ENCODE measurements at places on chromosomes 12 and 14. TPM values are rescaled to one million over a fixed set of nuclear protein-coding genes. Genes with fewer than 3 reads are reported as not detected.

DNA sequence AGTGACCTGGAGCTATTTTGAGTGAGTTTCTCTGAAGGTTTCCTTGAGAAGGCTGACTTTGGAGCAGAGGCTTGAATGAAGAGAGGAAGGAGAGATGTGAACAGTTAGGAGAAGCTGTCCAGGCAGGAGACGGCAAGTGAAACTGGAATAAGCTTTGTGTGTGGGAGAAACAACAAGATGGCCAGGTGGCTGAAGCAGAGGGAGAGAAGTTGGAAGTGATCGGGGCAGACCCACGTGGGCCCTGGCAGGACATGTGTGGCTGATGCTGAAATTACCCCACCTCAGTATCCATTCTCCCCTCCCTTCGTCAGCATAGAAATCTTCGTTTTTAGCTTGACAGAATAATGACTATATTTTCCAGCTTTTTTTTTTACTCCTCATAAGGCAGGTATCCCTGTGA lies 809.2 kb upstream of the TMEM132C start:
- no peak for ATAC-seq

DNA sequence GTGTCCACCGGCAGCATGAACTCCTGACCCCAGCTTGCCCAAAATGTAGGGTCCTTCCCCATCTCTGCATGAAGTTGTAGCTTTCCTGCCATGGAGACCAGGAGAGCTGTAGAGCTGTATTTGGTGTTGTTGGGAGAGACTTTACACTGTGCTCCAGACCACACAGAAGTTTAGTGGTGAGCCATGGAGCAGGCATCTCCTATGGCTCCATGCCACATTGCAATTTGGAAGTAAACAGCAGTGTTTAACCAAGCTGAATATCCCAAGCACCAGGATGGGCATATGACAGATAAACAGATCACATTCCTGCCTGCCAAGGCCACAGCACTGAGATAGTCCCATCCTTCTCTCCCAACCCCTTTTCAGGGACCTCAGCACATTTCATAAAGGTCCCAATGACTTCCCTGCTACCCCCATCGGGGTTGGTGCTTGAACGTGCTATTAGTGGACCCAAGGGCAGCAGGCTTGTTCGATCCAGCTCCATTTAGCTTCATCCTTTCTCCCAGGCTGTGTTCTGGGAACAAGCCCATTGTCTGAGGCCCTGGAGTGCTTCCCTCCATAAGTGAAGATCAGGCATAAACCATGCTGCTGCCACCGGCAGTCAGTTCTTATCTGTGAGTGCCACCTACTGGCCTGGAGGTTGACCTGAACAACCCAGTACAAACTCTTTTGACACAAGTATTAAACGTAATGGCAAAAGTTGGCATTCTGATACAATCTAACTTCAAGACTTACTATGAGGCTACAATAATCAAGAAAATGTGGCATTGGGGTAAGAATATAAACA lies 172.3 kb upstream of the ATXN7L3B start:
- no peak for ATAC-seq

- ATAC-seq: no peak
Observed at GRCh38 chr12:25796523-25797000, 161.9 kb upstream of the RASSF8 start.

- ATAC-seq: no peak
Observed at GRCh38 chr14:90999299-90999698, 61.1 kb downstream of the RPS6KA5 start.

GRCh38 chr14:69460093-69460701 lies 24.3 kb upstream of the PLEKHD1 start:
- peak; percentile 88 for ATAC-seq

DNA sequence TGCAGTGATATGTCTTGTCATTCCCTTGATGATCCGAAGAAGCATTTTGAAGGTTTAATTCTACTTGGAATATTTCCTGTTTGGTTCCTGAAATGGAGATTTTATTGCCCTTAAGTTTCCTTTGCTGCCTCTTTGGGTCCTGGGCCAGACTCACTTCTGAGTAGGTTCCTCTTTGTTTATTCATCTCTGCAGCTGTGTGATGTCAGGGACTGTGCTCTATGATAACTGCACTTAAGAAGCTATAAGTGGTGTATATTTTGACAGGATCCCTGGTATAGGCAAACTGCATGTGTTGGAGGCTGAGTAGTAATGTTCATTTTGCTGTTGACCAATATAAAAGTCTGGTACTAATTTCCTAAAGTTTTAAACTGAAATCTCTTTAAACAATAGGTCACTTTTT lies at the start of gene KLRC4:
Gene KLRC4, minus strand, starts transcription at position 366 of the 400 bp plus-strand sequence. Its CDS starts 182 bp downstream, at position 184.
- ATAC-seq: no peak

RTL1 gene
- total RNA-seq: not detected

GRCh38 chr12:118325081-118325480 lies 47.6 kb downstream of the TAOK3 start:
- ATAC-seq: no peak

- ATAC-seq: no peak
Observed at GRCh38 chr12:131331148-131331750, 377.5 kb downstream of the ADGRD1 start.

VSIG10 gene
- total RNA-seq: 5.9 TPM

DNA sequence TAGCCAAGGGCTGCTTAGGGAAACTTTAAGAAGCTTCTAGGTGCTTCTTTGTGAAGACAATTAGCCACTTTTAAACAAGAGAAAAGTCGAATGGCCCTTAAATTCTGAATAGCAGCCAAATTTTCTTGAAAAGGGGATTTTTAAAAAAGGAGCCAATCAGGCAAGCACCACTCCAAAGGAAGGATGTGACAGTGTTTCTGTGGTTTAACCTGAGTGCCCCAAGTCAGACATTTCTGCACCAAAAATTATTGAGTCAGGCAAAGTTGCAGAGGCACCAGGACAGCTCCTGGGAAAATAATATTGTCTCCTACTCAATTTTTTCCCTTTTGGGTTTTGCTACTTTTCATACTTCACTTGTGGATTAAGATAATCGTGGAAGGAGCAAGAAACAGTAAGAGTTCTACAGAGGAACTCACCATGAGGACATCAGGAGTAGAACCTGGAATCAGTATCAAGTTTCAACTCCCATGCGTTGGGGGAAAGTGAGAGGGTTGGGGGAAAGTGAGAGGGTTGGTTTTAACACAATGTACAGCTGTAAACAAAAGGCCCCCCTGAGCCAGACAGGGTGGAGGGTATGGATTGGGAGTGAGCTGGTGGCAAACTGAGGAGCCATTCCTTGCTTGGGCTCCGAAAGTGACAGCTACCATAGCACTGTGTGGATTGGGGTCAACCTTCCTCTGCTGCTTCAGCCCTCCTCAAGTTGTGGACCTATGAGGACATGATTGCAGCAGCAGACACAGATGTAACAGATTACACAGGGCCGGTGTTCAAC lies 90.8 kb downstream of the SLC38A1 start:
- peak; percentile 73 for ATAC-seq

DNA sequence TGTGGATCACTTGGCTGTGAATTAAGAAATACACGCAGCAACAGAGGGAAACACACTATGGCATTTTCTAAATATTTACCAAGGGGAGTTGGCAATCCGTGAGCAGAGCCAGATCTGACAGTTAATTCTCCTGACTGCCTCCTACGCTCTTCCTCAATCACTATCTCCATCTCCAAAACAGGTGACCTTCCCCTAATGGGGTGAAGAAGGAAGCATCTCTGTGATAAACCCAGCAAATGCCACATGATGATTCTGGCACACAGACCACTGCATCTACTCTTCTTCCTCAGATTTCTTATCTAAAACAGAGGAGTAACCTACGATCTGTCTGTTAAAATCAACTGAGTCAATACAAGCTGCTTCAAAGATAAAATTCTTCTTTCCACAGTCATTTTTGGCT lies 4.4 kb downstream of the SPTB start:
- ATAC-seq: no peak

GRCh38 chr14:61358554-61359226 lies 37.3 kb downstream of the PRKCH start:
- ATAC-seq: peak; percentile 30

- ATAC-seq: no peak
Observed at GRCh38 chr12:111445726-111446581, 40.2 kb downstream of the SH2B3 start.

ATXN7L3B gene
- total RNA-seq: 16.3 TPM

GRCh38 chr14:96501217-96501739 lies 904 bp upstream of the PAPOLA start:
- ATAC-seq: no peak

NTN4 gene
- total RNA-seq: 0.34 TPM

DNA sequence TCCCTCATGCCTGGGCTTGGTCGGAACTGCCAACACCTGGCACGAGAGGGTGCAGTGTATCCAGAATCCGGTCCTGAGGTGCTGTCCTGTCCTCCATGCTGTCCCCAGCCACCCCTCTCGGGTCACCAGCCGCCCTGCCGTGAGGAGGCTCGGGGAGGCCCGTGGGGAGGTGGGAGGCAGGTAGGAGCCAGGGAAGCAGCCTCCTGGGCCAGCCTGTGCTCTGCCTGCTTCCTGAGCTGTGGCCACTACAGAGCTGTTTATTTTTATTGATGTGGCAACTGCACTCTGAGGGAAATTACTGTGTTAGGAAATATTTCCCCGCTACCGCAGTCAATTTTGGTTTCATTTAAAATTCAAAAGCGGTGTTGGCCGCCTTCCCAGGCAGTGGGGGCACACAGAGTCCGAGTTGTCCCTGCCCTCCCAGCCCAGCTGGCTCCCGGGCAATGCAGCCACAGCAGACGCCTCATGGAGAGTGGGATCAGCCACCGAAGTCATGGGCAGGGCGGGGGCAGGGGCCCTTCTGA lies 18.3 kb downstream of the NOC4L start:
- ATAC-seq: peak; percentile 47

- ATAC-seq: no peak
Observed at GRCh38 chr12:112741106-112741505, 50.4 kb upstream of the RPH3A start.

DNA sequence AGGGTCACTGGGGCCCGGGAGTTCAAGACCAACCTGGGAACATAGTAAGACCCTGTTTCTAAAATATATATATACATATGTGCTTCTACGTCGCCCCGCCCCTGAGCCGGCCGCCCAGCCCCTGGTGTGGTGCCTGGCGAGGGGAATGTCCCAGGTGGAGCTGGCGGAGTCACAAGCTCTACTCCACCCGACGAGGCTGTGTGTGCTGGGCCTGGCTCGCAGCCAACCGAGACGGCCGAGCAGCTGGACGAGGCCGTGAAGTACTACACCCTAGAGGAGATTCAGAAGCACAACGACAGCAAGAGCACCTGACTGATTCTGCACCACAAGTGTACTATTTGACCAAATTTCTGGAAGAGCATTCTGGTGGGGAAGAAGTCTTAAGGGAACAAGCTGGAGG lies 22.1 kb upstream of the ITPK1 start:
- no peak for ATAC-seq

GRCh38 chr12:111068290-111068689 lies 147.9 kb upstream of the MYL2 start:
- ATAC-seq: peak; percentile 43

GRCh38 chr12:106753526-106753925 lies 21.0 kb upstream of the RIC8B start:
- peak; percentile 98 for ATAC-seq

DNA sequence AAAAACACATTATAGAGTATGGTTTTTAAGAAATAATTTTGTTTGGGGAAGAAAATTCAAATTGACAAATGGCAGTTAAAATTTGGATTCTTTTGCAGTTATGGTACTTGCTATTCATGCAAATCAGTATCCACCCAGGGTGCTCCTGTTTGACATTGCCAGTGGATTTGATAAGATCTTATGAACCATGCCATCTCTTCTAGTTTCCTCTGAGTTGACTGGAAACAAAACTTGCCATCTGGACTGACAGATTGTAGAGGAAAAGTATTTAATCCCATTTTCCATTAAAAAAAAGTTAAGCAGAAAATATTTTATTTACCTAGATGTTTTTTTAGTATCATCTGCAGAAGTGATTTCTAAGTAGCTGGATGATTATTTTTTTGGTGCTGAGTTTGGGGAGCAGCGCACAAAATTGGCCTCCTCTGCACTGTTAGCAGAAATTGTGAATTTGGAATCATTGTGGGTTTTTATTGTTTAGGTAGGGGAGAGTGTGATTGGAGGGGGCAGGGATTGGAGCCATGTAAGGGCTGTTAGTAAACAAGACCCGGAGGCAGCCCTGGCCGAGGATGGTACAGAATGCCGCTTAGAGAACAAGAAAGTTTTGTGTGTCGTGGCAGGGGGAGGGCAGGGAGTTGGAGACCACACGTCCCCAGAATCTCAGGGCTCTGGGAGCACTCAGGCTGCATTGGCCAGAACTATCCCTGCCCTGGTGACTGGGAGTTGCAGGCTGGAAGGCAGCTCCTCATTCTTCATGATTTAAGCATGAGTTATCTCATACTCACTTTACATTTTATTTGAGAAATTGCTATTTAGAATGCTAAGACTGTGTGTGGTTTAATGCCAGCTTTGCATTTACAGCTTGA lies 56.6 kb downstream of the WDR20 start:
- ATAC-seq: no peak

ARHGEF40 gene
- total RNA-seq: not detected

- peak; percentile 64 for ATAC-seq
Observed at GRCh38 chr12:64178122-64178521, 44.0 kb downstream of the KICS2 start.

DNA sequence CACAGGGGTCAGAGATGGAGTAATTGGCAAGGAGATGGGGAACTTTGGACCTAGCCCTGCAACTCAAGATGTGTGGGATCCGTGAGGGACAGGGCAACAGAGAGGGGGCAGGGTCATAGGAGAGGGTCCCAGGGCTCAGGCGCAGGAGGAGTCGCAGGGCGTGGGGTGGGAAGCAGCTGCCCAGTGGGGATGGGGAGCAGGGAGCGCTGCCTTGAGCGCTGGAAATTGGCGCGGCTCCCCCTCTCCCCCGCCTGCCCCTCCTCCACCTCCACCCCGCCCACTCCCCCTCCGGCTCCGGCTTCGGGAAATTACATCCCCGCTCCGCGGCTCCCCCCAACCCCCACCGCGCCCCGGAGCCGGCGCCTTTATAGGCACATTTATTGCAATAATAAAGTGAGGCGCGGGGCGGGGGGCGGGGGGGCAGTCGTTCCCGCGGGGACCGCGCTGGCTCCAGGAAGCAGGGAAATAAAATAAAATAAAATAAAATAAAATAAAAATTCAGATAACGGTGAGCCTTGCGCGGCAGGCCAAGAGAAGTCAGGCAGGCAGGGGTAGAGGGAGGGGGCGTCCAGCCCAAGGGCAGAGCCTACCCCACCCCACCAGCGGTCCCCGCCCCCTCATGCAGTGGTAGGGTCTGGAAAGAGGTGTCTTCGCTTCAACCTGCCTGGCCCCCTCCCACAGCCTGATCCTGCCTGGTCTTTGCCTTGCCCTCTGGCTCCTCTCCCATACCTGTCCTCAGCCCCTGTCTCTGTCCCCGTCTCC lies 3.6 kb downstream of the NXPH4 start:
- ATAC-seq: no peak

PLD4 gene
- not detected for total RNA-seq

- no peak for ATAC-seq
Observed at GRCh38 chr12:62977883-62978282, 42.9 kb upstream of the PPM1H start.

DNA sequence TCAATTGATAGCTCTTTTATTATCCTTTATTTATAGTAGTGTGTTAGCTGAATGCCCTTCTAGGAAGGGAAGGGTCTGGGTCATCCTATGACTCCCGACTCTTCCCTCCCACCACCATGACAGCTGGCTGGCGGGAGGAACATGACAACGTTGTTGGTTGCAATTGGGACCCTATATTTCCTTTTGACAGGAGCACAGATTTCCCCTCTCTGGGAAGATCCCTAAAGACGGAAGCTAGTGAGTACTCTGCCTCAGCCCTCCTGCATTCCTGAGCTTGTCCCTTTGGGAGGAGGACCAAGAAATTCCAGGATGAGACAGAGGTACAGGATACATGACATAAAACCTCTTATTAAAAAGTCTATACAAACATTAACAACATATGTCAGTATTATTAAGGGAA lies 485.4 kb downstream of the NAV3 start:
- no peak for ATAC-seq

Data from activated T-helper 17 cell treated with anti-CD3 and anti-CD28 coated beads, Interleukin-2, amount 50 U/mL, for 72 hours (primary cell).